Testis (tissue), 5 donors: ENCODE measurements at places on chromosomes 7 and 10. TPM values are rescaled to one million over a fixed set of nuclear protein-coding genes. Genes with fewer than 3 reads are reported as not detected.

GRCh38 chr10:47401874-47402640 is 18.0 kb upstream of the ZNF488 start:
- no peak for DNase-seq
- no peak overlapping the region for H3K4me3 ChIP-seq
- peaks cover 9% of the 10 kb centered on the region for H3K4me1 ChIP-seq
- H3K27me3 ChIP-seq: no peaks in the 10 kb centered on the region
- H3K27ac ChIP-seq: no peak overlapping the region
- H3K36me3 ChIP-seq: no peaks in the 10 kb centered on the region

DNA sequence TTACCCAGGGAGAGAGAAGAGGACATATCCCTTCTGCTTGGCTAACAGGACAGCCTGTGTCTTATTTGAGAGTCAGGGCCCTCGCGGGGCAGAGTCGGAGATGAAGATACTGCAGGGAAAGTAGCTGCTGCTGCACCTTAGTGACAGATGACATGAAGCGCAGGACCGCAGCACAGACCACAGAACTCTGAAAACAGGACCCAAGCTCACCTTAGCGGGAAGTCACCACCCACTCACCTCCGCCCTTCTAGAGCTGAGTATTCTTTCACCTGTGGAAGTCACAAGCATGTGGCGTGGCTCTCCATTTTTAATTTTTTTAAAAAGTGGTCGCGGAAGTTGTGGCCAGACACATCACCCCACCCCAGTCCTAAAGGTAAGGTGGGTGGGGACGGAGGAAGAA is 191.4 kb downstream of the FAM107B start:
- no peaks in the 10 kb centered on the region for H3K27me3 ChIP-seq
- H3K36me3 ChIP-seq: no peaks in the 10 kb centered on the region
- no peak overlapping the region for H3K4me3 ChIP-seq
- H3K4me1 ChIP-seq: peaks cover 8% of the 10 kb centered on the region
- H3K27ac ChIP-seq: no peak overlapping the region
- no peak for DNase-seq

The PDZD7 gene
- total RNA-seq: 2.2 TPM

The CTAGE4 gene
- 13.1 TPM for total RNA-seq

The PTF1A gene
- total RNA-seq: 5.0 TPM
